ENCODE measurements at places on chromosomes 12 and 14. TPM values are rescaled to one million over a fixed set of nuclear protein-coding genes. Genes with fewer than 3 reads are reported as not detected.

Gene IFNG-AS1
- polyA plus RNA-seq: 2.2 TPM

Gene NPAS3
- polyA plus RNA-seq: not detected

Gene MYF6
- polyA plus RNA-seq: not detected

Gene KRT6A
- not detected for polyA plus RNA-seq

Gene MIP
- not detected for polyA plus RNA-seq

Gene OSGEP
- polyA plus RNA-seq: 30.8 TPM

Gene TMCC3
- polyA plus RNA-seq: not detected

Gene AP1G2
- 113 TPM for polyA plus RNA-seq

Gene SLC16A7
- 19.4 TPM for polyA plus RNA-seq

Gene TTC9
- polyA plus RNA-seq: 17.9 TPM

Gene SUDS3
- 10.1 TPM for polyA plus RNA-seq

Gene FSCB
- polyA plus RNA-seq: not detected

Gene DNAAF2
- 10.1 TPM for polyA plus RNA-seq

Gene CYP46A1
- polyA plus RNA-seq: 0.03 TPM

Gene LALBA
- not detected for polyA plus RNA-seq

Gene IL31
- polyA plus RNA-seq: not detected

Gene KCNA1
- not detected for polyA plus RNA-seq

Gene TDRD9
- 0.25 TPM for polyA plus RNA-seq

Gene RNU7-1
- not detected for polyA plus RNA-seq

Gene CEP128
- polyA plus RNA-seq: 6.7 TPM

Gene ATXN3
- polyA plus RNA-seq: 15.8 TPM

Gene STXBP6
- polyA plus RNA-seq: not detected

Gene MCRS1
- polyA plus RNA-seq: 61.6 TPM

Gene SLCO1B1
- not detected for polyA plus RNA-seq

Gene CISTR
- not detected for polyA plus RNA-seq

Gene LRRK2
- polyA plus RNA-seq: not detected

Gene KRT2
- 2.4 TPM for polyA plus RNA-seq

Gene TUBA1B
- polyA plus RNA-seq: 648 TPM

Gene C12orf50
- polyA plus RNA-seq: not detected

Gene OTUB2
- 0.35 TPM for polyA plus RNA-seq

Gene ZNF84
- polyA plus RNA-seq: 22.6 TPM

Gene CRACR2A
- polyA plus RNA-seq: 8.2 TPM

Gene TAS2R31
- polyA plus RNA-seq: not detected

Gene RAB2B
- 5.6 TPM for polyA plus RNA-seq

Gene ANKRD33
- polyA plus RNA-seq: not detected

Data from naive thymus-derived CD4-positive, alpha-beta T cell (primary cell).